ENCODE measurements at places on chromosomes 16 and 17. TPM values are rescaled to one million over a fixed set of nuclear protein-coding genes. Genes with fewer than 3 reads are reported as not detected.

Gene ENPP7
- 1.4 TPM for total RNA-seq

Gene ACSM5
- not detected for total RNA-seq

Gene TNP2
- not detected for total RNA-seq

Gene BAHCC1
- total RNA-seq: 0.13 TPM

Gene NACA2
- total RNA-seq: not detected

Gene GRIN2C
- not detected for total RNA-seq

Gene C17orf78
- not detected for total RNA-seq

Gene KRT36
- total RNA-seq: not detected

Gene ADAT1
- 57.2 TPM for total RNA-seq

Gene GPRC5B
- total RNA-seq: not detected

Gene SLC25A19
- 96.7 TPM for total RNA-seq

Gene GPR179
- total RNA-seq: not detected

Gene FBXO39
- total RNA-seq: 0.22 TPM

Gene TLCD1
- total RNA-seq: 41.0 TPM

Gene OTOP2
- total RNA-seq: not detected

Gene SLC38A8
- total RNA-seq: not detected

Gene TPSG1
- total RNA-seq: not detected

Gene INCA1
- 0.17 TPM for total RNA-seq

Gene MMP15
- total RNA-seq: 0.60 TPM
